GOT3 (cell line): ENCODE measurements at places on chromosomes 2 and 18.

- no peak for DNase-seq
Measured at GRCh38 chr2:128444816-128445522, 126.3 kb upstream of the HS6ST1 start.

DNA sequence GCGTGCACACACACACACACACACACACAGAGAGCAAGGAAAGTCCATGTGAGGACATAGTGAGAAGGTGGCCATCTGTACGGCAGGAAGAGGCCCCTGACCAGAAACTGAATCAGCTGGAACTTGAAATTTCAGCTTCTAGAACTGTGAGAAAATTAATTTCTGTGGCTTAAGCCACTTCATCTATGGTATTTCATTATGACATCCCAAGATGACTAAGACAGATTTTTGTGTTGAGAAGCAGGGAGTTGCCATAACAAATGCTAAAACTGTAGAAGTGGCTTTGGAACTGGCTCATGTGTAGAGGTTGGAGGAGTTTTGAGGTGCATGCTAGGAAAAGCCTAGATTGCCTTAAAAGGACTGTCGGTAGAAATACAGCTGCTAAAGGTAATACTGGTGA is 63.4 kb upstream of the ZBTB7C start:
- DNase-seq: no peak

GRCh38 chr2:138079976-138080375 is 115.7 kb downstream of the HNMT start:
- DNase-seq: no peak

DNA sequence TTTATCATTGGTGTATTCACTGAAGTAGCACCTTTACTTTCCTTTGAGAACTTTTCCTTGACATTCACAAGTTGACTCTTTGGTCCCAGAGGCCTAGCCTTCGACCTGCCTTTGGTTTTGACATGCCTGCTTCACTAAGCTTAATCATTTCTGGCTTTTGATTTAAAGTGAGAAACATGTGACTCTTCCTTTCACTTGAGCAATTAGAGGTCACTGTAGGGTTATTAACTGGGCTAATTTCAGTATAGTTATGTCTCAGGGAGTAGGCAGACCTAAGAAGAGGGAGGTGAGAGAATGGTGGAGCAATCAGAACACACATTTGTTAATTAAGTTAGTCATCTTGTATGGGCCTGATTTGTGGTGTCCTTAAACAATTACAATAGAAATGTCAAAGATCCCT is 1040.7 kb upstream of the SLC39A10 start:
- DNase-seq: no peak
